Central memory CD8-positive, alpha-beta T cell (primary cell): ENCODE measurements at places on chromosomes 1 and 21.
A peak's percentile ranks its signal among the peaks of the same experiment; 100 is the strongest.

DNA sequence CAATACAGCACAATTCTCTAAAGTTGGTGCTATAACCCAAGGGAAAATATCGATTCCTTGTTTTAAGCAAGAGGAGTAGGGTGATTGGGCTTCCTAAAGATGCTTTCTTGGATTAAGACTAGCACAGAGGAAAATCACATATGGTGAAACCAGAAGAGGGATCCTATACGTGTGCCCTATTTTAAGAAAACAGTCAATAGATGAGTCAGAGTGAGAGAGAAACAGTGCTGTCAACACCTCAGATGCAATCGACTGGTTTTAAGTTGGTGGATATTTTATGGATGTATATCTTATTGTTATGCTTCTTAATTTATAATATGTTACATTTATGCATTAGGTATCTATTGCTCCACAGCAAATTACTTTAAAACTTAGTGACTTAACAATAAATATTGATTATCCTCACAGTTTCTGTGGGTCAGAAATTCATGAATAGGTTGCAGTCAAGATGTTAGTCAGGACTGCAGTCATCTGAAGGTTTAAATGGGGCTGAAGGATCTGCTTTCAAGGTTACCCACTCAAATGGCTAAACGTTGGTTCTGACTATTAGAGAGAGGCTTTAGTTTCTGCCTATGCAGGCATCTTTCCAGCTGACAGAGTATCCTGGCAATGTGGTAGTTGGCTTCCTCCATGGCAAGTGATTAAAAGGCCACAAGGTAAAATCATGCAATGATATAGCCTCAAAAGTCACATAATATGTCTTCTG lies 61.6 kb upstream of the DEPDC1 start:
- no peak overlapping the region for H3K4me3 ChIP-seq
- DNase-seq = no peak
- no peaks in the 10 kb centered on the region for H3K36me3 ChIP-seq
- no peaks in the 10 kb centered on the region for H3K27me3 ChIP-seq
- no peaks in the 10 kb centered on the region for H3K4me1 ChIP-seq
- no peak overlapping the region for H3K27ac ChIP-seq

GRCh38 chr1:56146449-56146848 lies 432.9 kb downstream of the PLPP3 start:
- H3K36me3 ChIP-seq = no peaks in the 10 kb centered on the region
- no peak overlapping the region for H3K4me3 ChIP-seq
- no peaks in the 10 kb centered on the region for H3K27me3 ChIP-seq

GRCh38 chr1:87134061-87134460 lies 194.6 kb upstream of the LMO4 start:
- H3K4me1 ChIP-seq = peaks cover 7% of the 10 kb centered on the region
- peaks cover 1% of the 10 kb centered on the region for H3K36me3 ChIP-seq
- no peak overlapping the region for H3K4me3 ChIP-seq
- no peak overlapping the region for H3K27ac ChIP-seq
- DNase-seq = no peak
- H3K27me3 ChIP-seq = peaks cover 33% of the 10 kb centered on the region

DNA sequence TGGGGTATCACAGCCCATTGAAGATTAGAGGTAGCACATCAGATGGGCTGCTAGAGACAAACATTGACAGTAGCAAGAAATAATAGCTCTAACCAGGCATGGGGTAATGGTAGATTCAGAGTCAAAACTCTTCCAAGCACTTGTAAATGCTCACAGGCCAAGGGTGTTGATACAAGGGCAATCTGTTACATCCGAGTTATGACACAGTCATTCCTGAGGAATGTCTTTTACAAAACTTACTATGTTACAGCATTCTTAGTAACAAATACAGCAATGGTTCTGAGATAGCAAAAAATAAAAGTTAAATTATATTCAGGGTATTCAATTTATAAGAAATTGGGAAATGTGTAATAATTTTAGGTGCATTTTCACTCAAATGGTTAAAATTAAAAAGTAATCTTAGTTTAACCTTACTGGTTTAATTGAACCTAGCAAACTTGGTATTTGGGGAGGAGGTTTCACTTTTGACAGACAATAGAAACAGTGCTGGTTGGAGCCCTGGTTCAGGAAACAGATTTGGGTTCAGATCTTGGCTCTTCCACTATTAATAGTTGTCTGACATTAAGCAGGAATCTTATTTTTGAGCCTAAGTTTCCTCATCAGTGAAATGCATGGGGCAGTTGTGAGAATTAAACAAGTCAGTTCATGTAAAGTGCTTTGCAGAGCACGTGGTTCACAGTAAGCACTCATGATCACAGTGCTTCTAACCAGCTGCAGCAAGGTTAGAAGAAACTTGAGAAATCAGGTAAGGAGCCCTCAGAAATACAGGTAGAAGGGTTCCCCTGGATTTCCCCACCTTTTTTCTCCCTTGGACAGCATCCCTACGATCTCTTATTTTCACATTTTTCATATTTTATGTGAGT lies 4.4 kb downstream of the ST3GAL3 start:
- H3K4me1 ChIP-seq = peaks cover 25% of the 10 kb centered on the region
- no peak overlapping the region for H3K4me3 ChIP-seq
- no peaks in the 10 kb centered on the region for H3K27me3 ChIP-seq
- no peak overlapping the region for H3K27ac ChIP-seq
- peaks cover 10% of the 10 kb centered on the region for H3K36me3 ChIP-seq

- H3K4me1 ChIP-seq = peaks cover 12% of the 10 kb centered on the region
- no peak overlapping the region for H3K27ac ChIP-seq
- peaks cover 2% of the 10 kb centered on the region for H3K36me3 ChIP-seq
- H3K4me3 ChIP-seq = peak overlapping the region; percentile 51
These were observed 15.6 kb upstream of the PIGM start for GRCh38 chr1:160047111-160047991.

DNA sequence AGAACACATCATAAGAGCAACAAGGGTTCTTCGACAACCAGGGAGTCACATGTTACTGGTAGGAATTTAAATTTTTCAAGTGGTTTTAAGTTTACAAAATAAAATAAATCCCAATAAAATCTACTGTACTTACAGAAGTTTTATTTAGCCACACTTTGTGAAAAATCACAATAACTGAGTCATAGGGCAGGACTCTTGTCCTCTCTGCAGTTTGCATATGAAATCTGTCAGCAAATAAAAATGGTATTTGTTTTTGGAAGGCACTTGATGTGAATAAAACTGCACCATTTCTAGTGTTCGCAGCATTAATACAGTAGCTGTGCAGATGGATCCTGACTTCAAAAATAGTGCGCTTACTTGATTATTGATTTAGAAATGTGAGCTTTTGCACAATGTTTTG lies 150.4 kb downstream of the LBR start:
- peaks cover 64% of the 10 kb centered on the region for H3K27me3 ChIP-seq
- H3K36me3 ChIP-seq = no peaks in the 10 kb centered on the region
- no peak overlapping the region for H3K27ac ChIP-seq
- H3K4me3 ChIP-seq = no peak overlapping the region

DNA sequence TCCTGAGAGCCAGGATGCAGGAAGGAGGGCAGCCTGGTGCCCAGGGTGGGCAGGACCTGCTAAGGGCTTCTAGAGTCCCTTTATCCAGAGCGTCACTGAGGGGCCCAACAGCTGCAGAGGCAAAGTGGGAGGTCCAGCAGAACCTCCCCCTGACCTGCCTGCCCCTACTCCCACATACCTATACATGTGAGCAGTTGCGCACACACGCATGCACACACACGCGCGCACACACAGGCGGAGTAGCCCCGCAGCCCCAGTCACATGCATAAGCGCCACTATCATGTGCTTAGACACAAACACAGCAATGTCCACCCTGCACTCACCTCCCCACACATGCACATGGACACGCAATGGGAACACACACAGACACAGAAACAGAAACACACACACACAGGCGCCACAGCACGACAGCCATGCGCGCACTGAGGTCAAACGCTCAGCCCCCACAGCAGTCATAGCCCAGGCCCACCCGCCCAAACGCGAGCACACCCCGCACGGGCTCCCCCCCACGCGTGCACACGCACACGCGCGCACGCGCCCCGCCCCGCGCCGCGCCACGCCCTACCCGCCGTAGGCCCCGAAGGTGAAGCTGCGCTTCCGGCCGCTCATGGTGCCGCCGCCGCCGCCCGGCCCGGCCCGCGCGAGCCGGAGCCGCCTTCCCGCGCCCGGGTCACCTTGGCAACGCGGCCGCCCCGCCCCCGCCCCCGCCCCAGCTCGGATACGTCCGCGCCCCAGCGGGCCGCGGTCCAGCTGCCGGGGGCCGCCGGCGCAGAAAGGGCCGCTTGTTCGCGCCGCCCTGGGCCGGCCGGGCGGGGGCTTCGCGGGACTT lies 17.7 kb downstream of the RAP1GAP start:
- no peak for DNase-seq
- H3K27ac ChIP-seq = no peak overlapping the region
- H3K27me3 ChIP-seq = peaks cover 41% of the 10 kb centered on the region

DNA sequence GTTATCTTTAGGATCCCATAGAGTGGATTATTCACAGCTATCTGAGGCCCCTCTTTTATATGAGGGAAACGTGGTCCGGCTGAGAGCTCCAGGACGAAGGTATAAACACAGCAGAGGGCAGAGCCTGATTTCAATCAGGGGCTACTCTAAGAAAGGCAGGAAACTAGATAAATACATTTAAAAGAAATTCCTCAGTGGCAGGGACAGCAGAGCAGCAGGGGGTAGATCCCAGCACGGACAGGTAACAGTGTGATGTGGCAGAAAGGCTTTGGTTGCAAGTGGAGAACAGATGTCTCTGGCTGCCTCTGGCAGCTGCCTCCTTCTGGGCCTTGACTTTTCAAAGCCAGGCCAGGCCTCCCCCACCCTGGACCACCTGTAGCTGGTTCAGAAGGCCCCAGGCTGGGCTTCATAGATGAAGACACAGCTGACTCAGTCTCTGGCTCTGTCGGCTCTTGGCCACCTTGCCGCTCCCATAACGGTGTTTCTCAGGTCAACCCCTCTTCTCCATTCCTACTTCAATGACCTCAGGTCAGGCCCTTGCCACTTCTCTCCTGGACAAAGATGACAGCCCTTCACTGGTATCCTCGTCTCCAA lies 43.8 kb downstream of the FAM78B start:
- H3K36me3 ChIP-seq = no peaks in the 10 kb centered on the region
- H3K4me3 ChIP-seq = no peak overlapping the region
- no peak overlapping the region for H3K27ac ChIP-seq

DNA sequence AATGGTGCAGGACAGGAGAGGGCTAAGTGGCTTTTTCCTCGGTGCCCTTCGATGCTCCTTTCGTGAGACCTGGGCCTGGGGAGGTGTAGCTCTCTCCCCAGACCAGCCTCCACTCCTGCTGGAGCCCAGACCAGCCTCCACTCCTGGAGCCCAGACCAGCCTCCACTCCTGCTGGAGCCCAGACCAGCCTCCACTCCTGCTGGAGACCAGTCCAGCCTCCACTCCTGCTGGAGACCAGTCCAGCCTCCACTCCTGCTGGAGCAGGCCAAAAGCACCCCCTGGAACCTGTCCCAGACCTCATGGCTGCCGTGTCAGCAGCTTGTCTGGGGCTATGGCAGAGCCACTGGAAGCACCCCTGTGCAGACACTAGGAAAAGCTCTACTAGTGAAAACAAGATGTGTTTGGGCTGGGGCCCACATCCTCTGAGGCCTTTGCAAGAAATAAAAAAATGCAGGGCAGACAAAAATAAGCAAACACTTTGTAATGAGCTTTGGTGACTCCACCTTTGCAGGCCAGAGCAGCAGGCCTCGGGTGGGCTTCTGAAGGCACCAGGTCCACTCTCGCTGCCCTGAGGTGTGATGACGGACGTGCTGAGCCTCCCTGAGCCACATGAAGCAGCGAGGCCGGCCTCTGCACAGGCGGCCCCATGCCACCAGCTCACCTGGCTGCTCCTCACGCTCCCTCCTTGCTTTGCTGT lies 116.0 kb upstream of the IFFO2 start:
- no peak for DNase-seq
- peaks cover 44% of the 10 kb centered on the region for H3K4me1 ChIP-seq
- H3K27me3 ChIP-seq = no peaks in the 10 kb centered on the region
- H3K4me3 ChIP-seq = peak overlapping the region; percentile 25

DNA sequence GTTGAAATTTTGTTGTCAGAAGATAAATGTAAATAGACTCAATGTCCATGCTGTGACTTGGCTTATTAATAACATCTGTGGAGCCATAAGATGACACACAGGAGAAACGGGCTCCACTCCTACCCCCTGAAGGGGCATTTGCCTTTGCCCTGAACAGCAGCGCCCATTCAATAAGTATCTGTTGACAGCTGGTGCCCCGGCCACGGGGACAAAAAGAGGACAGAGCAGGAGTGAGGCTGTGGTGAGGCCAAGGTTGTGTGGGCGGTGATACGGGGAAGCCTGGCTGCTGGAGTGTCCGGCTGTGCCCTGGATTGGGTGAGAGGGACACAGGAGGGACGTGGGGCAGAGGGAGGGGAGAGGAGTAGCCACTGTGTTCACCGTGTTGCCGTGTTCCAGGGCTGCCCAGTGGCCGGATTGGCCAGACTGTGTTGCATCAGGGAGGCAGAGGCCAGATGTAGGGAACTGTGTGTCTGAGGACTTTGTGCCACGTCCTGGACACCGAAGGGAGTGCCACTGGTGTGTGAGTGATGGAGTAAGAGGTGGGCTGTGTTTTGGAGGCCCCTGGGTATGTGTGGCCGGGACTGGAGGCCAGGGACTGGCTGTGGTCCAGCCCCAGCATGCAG lies 15.1 kb downstream of the PRMT2 start:
- no peak overlapping the region for H3K4me3 ChIP-seq
- no peaks in the 10 kb centered on the region for H3K27me3 ChIP-seq
- H3K36me3 ChIP-seq = peaks cover 76% of the 10 kb centered on the region
- no peak overlapping the region for H3K27ac ChIP-seq

- no peaks in the 10 kb centered on the region for H3K4me1 ChIP-seq
- no peak for DNase-seq
- H3K4me3 ChIP-seq = no peak overlapping the region
- peaks cover 28% of the 10 kb centered on the region for H3K27me3 ChIP-seq
These were observed 192.8 kb downstream of the HUNK start for GRCh38 chr21:32065654-32066053.

DNA sequence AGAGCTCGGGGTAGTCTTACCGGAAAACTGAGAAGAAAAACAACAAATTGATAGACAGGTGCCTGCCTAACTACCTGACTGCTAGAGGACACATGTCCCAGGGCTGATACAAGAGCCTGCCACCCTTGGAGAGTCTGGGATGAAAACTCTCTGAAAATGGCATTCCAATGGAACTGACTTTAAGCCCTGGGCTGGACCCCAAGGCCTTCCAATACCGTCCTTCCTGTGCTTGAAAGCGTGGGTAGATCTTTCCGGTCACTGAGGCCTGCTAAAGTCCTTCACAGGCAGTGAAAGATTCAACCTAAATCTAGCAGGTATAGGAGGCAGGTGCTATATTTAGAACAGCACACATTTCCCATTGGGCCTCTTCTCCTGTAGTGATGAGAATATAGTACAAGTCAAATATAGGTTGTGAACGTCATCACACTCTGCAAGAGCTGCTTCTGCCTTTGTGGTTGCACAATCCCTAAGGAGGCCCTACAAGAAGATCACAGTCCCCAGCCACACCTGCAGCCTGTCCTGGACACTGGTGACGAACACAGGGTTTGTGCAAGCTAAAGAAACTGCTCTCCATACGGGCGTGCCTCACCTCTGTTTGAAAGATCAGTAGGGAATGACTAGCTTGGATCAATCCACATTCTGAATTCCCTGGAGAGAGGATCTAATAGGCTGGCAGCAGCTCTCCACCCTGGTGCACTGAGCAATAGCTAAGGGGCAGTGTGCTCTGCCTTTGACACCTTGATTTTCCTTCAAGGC lies 876 bp upstream of the CHML start:
- no peak for DNase-seq
- H3K27me3 ChIP-seq = no peaks in the 10 kb centered on the region
- peaks cover 6% of the 10 kb centered on the region for H3K36me3 ChIP-seq
